ENCODE measurements at places on chromosomes 7 and 10.

DNA sequence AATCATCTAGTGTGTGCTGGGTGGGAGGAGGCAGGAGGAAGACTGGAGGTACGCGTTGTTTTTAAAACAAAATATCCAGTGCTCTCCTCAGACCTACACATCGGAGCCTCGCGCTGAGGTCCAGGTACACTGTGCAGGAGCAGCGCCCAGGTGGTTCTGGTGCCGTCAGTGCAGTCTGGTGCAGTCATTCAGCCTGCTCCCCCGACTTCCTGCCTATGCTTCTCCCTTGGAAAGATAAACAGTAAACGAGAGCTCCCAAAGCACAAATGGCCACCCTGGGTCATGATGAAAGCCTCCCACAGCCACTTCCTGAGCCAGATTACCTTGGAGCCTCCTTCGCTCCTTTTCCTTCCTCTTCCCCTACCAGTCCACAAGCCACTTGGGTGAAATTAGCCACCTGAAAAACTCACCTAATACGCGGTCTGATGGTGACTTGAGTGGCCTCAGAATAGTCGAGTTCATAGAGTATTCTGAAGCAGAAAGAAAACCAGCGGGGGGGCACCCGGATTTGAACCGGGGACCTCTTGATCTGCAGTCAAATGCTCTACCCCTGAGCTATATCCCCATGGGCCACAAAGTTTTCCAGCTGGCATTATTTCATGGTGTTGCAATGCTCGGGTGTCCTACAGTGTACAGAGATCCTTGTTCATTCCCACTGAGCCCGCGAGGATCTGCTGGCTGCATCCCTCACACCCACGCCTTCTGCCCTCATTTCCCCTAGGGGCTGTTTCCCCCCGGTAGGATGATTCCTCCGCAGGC, 82.5 kb downstream of the ZNF467 start:
- no peak for DNase-seq

GRCh38 chr7:1106793-1107421, 19.0 kb downstream of the GPER1 start:
- no peak for DNase-seq

DNA sequence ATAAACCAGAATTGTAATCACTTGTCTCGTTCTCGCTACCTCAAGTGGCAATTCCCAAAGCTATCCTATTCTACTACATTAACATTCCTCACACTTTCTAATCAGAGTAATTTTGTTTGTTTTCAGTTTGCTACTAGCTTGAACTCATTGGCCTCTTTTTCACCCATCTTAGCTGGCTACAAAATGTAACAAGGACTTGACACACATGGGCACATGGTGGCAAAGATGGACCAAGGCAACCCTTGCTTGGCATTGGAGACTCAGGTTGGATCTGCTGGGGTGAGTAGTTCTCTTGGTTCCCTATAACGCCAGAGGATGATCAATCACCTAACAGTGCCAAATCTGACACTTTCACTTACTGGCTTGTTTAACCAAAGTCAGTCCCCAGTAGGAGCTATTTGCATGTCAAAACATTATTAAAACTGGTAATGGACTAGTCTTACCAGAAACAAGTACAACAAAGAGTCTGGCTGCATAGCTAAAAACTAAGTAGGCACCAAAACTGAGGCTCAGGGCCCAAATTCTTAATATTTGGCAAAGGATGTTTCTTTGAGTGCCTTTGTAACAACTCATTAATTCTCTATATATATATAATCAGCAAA, 1.9 kb downstream of the USP6NL start:
- no peak for DNase-seq

DNA sequence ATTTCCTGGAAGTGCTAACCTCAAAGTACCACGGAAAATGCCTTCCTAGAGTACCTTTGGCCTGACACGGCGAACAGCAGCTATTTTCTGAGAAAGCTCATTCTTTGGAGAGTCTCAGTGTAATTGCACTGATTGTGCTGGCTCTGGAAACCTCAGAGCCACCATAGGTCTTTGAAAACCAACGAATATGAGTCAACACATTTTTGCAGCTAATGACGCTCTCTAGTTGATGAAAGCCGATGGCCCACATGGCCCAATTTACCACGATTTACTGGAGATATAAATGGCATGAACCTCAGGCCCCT, 187.1 kb downstream of the ADARB2 start:
- DNase-seq = no peak

GRCh38 chr7:105268056-105268455, 120.7 kb downstream of the SRPK2 start:
- DNase-seq = no peak

GRCh38 chr10:10499839-10500238, 517.8 kb upstream of the CELF2 start:
- no peak for DNase-seq

DNA sequence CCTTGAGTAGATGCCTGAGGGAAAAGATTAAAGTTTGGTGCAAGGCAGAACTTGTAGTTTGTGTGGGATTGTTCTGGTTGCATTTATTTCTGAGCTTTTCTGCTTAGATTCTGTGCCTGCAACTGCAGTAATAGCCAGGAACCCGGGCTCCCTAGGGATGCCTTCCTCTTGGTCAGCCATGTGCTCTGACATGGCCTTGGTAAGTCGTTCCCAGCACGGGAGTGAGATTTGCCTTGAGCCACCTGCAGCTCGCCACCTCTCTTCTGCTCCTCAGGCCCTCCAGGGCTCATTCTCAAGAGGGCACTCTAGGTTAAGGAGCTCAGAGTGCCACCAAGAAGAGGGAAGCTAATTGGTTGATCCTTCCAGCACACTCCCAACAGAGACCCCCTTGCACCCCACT, 350.6 kb upstream of the MKI67 start:
- peak; percentile 73 for DNase-seq

- DNase-seq = no peak
Observed at GRCh38 chr10:35192645-35193249, 66.1 kb downstream of the CREM start.

DNA sequence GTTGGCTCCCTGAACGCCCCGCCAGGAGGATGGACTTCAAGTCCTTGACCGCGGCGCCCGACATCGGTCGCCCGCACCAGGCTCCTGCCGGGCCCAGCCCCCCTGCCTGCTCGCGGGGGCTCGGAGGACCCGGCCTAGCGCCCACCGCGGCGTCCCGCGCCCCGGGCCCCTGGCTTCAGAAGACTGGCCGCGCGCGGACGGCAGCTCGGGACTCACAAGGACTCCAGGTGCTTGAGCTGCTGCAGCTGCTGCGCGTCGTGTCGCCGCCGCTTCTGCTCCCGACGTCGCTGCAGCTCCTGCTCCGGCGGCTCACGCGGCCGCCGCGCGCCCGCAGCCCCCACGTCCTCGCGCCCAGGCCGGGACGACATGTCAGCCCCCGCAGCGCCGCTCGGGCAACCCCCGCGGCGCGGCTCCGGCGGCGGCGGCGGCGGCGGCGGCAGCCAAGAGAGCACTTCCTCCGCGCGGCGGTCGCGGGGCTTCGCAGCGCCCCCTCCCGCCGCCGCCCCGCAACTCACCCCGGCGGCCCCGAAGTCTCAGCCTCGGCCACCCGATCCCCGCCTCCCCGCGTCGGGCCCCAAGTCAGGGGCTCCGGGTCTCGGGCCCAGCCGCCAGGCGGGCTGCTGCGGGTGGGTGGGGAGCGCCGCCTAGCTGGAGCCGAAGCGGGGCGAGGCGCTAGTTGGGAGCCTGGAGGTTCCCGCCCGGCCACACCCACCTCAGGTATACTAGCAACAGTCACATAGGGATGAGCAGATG, at the start of gene RP9:
Gene RP9 (minus strand): TSS at position 400 of the 753 bp plus-strand sequence. CDS start 32 bp downstream, at position 368.
- peak; percentile 59 for DNase-seq

DNA sequence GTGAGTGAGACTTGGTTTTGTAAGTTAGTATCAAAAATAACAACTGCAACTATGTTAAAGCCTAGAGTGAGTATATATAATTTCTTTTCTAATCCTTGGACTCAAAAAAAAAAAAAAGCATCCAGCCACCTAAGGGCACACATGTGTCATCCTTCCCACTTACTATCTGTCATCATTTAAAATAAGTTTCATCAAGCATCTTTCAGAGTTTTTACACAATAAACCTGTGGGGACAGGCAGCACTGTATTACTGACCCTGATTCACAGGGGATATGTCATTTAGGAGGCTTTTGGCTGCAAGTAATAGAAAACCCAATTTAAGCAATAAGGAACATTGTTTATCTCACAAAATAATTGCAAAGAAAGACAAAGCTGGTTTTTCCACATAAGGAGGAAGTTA, 32.3 kb upstream of the OSBPL3 start:
- no peak for DNase-seq

DNA sequence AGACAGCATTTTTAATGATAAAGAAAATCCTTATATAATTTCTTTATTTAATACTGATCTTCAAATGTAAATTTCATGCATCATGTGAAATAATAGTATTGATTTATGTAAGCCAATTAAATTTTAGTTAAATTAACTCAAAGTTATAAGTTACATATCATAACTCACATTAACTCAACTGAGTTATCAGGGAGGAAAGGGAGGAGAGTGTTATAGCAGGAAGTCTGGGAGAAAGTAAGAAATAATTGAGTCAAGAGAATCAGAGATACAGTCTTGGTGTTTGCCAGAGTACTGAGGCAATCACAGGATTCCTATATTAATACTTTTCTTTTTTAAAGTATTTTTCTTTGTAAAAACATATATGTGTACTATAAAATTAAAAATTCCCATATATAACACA, 4.0 kb downstream of the BICC1 start:
- DNase-seq = no peak

GRCh38 chr10:102404361-102405107, 9.0 kb downstream of the NFKB2 start:
- DNase-seq = no peak

DNA sequence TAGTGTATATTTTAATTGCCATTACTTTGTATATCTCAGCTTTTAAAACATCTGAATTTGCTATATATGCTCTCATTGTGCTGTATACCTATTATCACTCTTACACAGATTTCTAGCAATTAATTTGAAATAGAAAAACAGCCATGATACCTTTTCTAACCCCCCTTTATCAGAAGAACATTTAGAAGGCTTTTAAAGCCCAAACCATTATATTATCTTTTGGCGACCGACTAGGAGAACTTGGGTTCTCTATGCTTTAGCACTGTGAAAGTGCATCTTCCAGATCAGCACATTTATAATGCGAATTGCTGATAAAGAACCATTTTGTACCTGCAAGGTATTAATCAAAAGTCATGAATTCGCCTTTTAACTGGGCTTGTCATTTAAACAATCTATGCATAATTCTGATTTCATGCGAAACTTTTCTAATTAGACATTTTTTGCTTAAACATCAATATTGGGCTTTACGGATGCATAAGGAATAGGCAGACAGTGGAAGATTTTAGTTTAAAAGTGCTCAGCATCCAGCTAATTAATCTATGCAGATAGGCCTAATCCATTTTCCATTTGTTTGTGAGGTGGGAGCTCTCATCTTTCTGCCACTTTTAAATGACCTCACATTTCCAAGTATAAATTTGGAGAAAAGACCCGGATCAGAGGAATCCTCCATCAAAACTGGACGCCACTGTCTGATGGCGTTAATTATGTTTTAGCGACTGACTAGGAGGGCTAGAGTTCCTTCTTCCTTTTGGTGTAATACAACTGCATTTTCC, 1.2 kb upstream of the MLLT10 start:
- DNase-seq = peak; percentile 29

DNA sequence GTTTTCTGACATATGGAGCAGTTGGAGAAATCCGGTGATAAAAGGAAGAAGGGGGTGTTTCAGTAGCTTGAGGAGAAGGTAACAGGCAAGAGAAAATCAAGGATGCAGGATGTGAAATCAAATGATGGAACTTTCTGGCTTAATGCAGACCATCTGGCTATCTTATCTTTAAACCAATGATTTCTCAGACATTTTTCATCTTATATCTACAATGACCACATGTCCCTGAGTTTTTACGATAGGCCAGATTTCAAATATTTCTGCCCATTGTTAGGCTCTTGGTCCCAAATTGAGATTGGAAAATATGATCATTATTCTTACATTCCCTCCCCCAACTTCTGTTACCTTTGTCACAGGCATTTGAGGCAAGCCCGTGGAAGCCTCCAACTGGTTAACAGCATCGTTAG, 486.8 kb downstream of the SUGCT start:
- DNase-seq = no peak

- no peak for DNase-seq
Observed at GRCh38 chr10:22630234-22631174, 83.9 kb downstream of the PIP4K2A start.

DNA sequence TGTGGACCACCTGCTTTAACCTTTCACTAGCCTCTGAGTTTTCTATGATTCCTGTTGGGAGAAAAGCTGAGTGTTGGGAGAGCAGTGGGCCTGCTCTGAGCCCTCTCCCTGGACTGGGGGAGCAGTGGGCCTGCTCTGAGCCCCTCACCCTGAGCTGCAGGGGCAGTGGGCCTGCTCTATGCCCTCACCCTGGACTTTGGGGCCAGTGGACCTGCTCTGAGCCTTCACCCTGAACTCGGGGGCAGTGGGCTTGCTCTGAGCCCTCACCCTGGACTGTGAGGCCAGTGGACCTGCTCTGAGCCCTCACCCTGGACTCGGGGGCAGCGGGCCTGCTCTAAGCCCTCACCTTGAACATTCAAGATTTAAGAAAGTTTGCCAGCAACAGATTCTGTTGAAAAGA, 33.4 kb downstream of the AGAP6 start:
- DNase-seq = no peak

- peak; percentile 5 for DNase-seq
Observed at GRCh38 chr7:6160191-6160623, 112.2 kb downstream of the CYTH3 start.

DNA sequence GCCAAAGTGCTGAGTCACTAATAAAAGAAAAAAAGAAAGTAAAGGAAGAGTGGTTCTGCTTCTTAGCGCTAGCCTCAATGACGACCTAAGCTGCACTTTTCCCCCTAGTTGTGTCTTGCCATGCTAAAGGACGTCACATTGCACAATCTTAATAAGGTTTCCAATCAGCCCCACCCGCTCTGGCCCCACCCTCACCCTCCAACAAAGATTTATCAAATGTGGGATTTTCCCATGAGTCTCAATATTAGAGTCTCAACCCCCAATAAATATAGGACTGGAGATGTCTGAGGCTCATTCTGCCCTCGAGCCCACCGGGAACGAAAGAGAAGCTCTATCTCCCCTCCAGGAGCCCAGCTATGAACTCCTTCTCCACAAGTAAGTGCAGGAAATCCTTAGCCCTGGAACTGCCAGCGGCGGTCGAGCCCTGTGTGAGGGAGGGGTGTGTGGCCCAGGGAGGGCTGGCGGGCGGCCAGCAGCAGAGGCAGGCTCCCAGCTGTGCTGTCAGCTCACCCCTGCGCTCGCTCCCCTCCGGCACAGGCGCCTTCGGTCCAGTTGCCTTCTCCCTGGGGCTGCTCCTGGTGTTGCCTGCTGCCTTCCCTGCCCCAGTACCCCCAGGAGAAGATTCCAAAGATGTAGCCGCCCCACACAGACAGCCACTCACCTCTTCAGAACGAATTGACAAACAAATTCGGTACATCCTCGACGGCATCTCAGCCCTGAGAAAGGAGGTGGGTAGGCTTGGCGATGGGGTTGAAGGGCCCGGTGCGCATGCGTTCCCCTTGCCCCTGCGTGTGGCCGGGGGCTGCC, at the start of gene IL6:
Gene IL6 (plus strand): TSS at position 294 of the 807 bp plus-strand sequence. CDS start 63 bp downstream, at position 357.
- DNase-seq = peak; percentile 42

Measured in DMS79 treated with DMSO at 0.1 percent for 48 hours (cell line).